ENCODE measurements at places on chromosomes 5 and 9.

GRCh38 chr9:2771661-2772060, 54.4 kb downstream of the KCNV2 start:
- DNase-seq, result no peak

DNA sequence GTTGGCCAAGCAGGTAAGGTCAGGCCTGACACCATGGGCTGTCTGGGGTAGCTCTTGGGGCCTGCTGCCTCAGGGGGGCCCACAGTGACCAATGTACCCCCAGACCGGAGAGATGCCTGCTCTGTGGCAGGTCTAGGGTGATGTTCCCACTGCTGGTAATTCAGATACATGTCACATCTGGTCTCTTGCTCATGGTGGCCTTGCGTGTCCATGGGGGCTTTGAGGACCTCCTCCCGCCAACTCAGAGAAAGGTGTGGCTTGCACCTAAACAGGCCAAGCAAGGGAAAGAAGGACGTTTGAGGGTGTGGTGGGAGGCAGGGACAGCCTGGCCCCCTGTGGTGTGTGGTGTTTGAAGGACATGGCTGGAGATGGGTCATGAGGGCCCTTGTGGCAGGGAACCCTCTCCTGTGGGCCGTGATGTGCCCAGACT, 75.2 kb downstream of the PHF2 start:
- DNase-seq, result no peak

DNA sequence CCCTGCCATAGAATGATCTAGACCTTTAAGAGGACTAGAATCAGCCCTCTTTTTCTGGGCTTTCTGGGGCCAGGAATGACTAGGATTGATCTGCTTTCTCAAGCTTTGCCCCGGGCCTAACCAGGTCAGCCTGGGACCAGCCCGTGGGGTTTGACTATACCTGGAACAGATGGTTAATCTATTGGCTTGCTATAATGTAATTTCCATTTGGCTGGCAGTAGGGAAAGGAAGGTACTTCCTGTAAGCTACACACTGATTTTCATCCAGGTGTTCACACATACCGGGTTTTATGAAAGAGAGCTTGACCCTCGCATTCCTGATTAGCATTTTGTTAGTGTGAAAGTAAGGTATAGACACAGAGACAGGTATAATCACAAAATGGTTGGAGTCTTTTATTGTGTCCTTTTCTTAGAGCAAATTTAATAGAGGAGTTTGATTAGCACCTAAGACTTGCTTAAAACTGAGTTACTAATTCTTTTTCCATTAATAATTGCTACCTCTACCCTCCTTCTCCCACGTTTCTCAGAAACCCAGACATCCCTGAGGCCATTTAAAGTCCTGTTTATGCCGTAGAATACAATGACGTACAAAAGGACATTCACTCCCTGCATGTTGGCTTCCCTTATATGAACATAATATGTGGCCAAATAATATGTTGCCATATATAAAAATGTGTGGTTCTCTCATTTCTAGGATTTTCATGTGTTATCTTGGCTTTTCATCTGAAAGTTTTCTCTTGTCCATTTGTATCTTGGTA, 17.3 kb downstream of the LNPEP start:
- DNase-seq, result no peak

DNA sequence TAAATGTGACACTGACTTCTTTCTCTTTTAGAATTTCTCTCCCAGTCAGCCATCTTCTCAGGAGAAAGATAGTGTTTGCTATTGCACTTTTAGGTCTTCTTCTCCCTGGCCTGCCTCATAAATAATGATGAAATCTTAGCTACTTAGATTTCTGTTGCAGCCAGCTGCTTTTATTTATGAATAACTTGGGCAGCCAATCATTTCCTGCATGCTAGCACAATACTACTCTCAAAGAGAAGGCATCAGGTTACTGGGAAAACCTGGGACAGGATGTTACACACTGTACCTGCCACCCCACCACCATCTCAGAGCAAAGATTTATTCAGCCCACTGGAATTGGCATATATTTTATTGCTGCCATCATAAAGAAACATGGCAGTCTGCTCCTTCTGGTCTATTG, 266.6 kb downstream of the PRELID2 start:
- DNase-seq, result no peak

DNA sequence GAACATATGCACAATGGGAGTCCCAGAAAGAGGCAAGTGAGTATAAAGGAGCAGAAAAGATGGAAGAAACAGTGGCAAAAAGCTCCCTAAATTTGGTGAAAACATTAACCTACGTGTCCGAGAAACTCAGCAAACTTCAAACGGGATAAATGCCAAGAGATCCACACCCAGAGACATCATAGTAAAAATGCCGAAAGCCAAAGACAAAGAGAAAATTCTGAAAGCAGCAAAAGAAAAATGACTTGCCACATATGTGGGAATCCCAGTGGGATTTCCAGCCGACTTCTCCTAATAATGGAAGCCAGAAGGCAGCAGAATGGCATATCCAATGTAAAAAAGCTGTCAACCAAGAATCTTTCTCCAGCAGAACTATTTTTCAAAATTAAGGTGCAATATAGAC, 101.2 kb downstream of the ADAMTS2 start:
- no peak for DNase-seq

DNA sequence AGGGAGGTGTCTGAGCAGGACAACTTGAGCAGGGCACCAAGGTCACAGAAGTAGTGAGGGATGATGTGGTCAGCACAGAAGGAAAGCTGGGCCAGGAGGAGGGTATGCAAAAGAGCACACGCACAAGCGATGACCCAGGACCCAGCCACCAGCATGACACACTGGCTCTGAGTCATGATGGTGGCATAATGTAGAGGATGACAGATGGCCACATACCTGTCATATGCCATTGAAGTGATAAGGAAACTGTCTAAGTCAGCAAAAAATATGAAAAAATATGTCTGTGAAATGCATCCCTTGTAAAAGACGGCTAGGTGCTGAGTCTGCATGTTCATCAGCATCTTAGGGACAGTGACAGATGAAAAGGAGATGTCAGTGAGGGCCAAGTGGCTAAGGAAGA, 380 bp downstream of the OR1J1 start:
- DNase-seq, result no peak

DNA sequence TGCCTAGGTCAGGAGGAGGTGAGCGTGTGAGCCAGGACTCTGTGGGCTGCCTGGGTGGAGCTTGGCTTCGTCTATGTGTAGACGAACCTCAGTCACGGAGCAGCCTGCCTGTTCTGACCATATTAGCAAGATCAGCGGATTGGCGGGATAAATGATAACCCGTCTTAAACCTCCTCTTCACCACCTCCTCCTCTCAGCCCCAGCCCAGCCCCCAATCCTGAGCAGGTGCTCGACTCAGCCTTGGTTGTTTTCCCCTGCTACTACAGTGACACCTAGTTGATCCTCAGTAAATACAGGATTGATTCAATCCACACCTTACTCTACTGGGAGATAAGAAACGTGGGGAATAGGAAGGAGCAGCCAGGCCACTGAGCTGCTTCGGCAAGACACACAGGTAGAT, 286.1 kb downstream of the IRX2 start:
- no peak for DNase-seq

GRCh38 chr9:18459962-18460584, 13.9 kb upstream of the ADAMTSL1 start:
- DNase-seq, result no peak

- no peak for DNase-seq
Observed at GRCh38 chr9:21450733-21451394, 10.6 kb downstream of the IFNA1 start.

DNA sequence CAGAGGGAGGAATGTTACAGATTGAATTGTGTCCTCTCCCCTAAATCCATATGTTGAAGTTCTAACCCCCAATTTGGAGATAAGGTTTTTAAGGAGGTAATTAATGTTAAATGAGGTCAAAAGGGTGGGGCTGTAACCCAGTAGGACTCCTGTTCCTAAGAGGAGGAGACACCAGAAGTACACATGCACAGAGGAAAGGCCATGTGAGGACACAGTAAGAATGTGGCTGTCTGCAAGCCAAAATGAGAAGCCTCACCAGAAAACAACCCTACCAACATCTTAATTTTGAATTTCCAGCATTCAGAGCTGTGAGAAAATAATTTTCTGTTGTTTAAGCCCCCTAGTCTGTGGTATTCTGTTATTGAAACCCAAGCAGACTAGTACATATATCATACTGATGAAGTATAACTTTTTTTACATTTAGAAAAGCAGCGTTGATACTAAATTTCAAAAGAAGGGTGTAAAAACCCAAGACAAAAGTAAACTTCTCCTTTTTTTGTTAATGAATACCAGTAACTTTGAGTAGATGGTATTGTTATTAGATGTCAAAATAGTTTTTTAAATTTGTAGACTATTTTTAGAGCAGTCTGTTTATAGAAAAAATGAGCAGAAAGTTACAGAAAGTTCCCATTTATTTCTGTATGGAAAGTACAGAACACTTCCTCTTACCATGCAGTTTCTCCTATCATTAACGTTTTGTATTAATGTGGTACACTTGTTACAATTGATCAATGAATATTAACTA, 25.1 kb downstream of the RNF180 start:
- no peak for DNase-seq

GRCh38 chr5:153617190-153617589, 126.7 kb downstream of the GRIA1 start:
- DNase-seq, result no peak

DNA sequence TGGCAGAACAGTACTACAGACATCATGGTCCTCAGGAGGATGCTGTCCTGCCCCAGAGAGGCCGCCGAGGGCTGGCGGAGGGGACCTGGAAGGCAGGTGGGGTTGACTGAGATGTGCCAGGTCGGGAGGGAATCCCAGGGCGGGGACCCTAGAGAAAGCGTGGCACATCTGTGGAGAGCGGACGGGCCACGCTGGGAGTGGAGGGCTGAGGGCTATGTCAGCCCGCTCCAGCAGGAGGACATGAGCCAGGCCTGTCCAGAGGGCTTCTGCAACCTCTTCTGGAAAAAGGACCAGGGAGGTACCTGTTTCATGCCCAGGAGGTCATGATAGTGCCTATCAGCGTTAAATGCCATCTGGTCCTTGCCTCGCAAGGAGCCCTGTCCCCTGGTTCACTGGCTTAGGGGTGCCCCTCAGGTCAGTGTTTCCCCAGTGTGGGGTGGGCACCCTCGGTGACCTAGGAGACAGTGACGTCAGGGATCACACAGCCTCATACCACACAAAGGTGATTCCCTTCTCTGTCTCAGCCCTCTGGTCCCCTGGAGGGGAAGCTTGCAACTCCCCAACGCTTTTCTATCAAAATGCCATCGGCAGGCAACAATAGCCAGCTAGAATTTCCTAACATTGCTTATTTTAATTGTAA, 103.6 kb upstream of the IER5L start:
- no peak for DNase-seq

- DNase-seq, result no peak
Observed at GRCh38 chr9:12416716-12417115, 276.5 kb upstream of the TYRP1 start.

- no peak for DNase-seq
Observed at GRCh38 chr5:4730279-4730678, 409.9 kb upstream of the ADAMTS16 start.

GRCh38 chr5:80156156-80156555, 99.7 kb downstream of the SERINC5 start:
- no peak for DNase-seq

DNA sequence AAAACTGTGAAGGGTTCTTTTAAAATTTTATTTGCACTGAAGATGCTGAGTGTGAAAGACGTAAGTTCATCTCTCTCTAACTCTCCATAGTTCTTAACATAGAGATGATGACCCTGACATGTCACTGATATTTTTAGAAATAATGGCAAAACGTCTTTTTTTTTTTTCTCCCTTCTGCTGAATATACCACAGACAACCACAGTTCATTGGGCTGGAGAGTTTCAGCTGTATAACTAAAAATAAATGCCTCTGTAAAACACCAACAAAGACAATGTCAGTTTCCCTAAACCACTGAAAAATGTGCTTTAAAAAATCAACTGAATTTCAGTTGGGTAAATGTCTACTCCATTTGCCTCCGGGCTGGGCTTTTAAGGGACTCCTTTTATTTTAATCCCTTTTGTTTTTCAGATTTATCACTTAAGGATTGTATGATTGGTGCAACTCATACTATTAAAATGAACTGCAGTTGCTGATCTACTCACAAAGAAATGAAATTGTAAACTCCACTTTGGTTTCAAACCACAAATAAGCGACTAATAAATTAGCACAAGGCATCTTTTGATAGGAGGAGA, 830.9 kb upstream of the WWC1 start:
- no peak for DNase-seq

GRCh38 chr5:68303754-68304420, 88.3 kb downstream of the PIK3R1 start:
- no peak for DNase-seq

DNA sequence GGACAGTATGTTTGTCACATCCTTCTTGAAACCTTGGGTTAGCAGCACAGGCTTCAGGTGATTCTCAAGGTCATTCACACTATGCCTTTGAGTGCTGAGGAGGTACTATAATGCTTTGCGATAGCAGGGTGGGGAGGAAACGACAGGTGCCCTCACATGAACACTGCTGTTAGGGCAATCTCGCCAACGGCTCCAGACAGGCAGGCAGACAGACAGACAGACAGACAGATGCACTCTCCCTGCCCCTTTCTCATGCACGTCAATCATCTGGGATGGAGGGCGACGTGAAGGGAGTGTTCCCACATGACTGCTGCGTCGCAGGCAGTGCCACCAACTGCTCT, 82.9 kb downstream of the RAPGEF1 start:
- no peak for DNase-seq

GRCh38 chr9:35673132-35674024, at the start of gene CA9:
CA9 (plus strand) TSS chr9:35673928; CDS start chr9:35673960, 32 bp downstream.
- DNase-seq, result no peak

DNA sequence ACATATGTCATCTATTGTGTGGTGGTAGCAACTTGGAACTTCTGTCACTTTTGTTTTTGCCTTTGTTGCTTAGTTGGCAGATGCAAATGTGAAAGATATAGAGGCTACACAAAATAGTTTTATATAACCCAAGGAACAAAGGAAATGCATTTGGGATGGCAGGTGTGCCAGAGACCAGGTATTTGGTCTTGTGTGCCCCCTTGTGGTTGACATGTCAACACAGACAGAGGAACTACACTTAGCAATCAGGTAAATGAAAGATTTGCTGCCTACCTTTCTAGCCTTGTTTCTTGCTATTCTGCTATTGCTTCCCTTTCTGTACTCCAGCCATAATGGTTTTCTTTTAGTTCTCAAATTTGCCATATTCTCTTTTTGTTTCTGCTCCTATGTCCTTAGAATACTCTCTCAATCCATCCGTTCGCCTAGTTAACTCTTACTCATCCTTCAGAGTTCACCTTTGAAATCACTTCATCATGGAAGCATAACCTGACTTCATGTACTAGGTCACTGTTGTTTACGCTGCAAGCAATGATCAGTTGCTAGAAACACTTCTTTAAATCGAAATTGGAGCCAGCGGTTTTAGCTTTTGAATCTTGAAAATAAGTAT, 119.5 kb downstream of the TRPM3 start:
- DNase-seq, result no peak

GRCh38 chr5:84585218-84585617, 200.5 kb upstream of the EDIL3 start:
- no peak for DNase-seq
